ENCODE measurements at places on chromosomes 3 and 15.

DNA sequence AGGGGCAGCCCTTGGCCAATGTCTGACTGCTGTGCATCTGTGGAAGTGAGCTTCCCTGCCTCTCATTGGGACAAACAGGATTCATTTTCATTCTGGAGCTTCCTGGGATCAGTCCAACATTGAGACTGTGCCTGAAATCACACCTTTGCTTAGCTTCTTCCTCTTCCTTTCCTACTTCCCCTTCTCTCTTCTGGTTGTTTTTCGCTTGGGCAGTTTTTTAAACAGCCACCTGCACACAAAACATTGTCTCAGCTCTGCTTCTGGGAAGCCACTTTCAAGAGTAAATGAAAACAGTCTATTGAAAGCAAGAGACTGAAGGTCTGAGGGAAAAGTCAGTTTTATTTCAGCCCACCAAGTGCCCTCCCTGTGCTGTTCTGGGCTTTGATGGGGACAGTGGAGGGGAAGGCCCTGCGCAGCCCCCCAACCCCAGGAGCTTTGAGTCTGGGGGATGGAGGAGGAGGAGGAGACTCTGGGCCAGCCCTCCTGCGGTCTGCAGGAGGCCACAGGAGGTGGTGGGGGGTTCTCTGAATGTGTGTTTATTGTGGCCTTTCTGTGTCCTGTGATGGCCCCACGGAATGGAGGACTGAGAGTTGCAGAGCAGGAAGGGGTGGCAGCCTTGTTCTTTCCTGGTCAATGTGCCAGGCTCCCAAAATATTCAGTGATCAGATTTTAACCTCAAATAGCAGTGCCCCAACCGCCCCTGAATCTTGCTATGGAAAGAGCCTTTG, 7.8 kb upstream of the ISLR2 start:
- DNase-seq: no peak

- no peak for DNase-seq
Measured at GRCh38 chr15:50390554-50391264, 33.5 kb upstream of the USP8 start.

- no peak for DNase-seq
Measured at GRCh38 chr15:69808756-69809155, 289.0 kb downstream of the TLE3 start.

- DNase-seq: no peak
Measured at GRCh38 chr3:78913711-78914110, 854.1 kb downstream of the ROBO1 start.

DNA sequence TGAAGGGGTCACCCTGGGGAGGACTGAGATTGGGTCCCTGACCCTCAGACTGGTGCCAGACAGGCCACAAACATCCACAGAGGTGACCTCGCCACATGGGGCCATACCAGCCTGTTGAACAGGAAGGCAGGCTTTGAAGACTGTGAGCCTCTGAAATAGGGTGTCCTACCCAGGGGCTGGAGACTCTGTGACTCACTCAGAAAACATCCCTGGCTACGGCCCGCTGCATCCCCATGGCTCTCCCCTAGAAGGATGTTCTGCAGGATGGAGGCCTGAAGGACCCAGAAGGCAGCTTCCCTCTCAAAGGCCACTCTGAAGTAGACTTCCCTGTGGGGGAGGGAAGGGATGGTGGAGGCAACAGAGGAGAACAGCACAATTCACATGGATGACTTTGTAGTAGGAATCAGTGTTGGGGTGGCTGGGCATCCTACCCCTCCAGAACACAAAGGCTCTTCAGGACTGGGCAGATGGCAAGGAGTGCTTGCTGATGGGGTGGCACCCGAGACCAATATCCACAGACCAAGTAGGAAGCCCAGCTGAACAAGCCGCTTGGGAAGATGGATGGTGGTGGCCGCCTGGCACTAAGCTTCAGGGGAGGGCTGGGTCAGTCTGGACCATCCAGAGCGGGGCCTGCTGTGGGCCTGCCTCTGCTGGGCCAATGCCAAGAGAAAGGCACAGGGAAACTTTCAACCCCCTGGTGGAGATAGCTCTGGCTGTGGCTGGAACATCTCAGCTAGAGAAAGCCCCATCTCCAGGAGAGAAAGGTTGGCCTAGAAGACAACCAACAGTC, 37.6 kb upstream of the DUSP7 start:
- no peak for DNase-seq

All from stimulated activated CD4-positive, alpha-beta T cell treated with anti-CD3 and anti-CD28 coated beads, TNF-alpha, amount 100 ng/mL, for 48 hours (primary cell).